ENCODE measurements at places on chromosomes 11 and 22.

- DNase-seq = no peak
Observed at GRCh38 chr11:14308114-14308896, 50.7 kb downstream of the RRAS2 start.

DNA sequence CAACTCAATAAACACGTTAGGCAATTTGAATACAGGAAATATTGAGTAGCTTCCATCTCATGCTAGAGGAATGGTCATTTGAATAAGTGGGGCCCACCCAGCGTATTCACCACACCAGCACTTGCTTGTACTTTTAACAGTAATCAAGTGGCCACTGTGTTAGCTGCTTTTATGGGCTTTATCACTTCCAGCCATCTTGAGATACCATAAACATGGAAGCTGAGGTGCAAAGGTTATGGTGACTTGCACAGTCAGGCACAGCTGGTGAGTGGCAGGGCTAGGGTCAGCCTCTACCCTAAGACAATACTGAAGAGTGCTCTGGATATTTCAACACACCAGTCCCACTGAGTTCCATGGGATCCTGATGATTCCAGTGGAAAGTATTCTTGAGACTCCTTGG, 6.7 kb downstream of the JOSD1 start:
- no peak for DNase-seq

DNA sequence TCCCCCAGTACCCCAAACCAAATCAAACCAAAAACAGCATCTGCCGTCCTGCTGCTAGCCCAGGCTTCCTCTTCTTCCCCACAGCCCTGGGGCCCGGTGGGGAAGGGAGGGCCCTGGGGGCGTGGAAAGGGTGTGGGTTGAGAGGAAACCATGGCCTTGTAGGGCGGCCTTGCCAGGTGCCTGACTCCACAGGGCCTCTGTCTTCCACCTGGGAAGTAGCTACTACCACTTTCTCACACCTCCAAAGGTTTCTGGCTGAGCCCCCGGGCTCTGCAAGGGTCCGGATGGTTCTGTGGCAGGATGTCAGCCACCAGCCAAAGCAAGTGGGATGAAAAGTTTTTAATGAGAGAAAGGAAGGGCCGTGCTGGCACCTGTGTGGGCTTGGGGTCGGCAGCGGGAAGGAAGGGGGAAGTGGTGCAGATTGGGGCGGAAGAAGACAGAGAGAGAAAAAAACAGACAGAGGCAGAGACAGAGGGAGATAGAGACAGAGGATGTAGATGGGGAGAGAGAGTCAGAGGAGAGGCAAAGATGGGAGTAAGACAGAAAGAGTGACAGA, 10.5 kb downstream of the TPST2 start:
- no peak for DNase-seq

DNA sequence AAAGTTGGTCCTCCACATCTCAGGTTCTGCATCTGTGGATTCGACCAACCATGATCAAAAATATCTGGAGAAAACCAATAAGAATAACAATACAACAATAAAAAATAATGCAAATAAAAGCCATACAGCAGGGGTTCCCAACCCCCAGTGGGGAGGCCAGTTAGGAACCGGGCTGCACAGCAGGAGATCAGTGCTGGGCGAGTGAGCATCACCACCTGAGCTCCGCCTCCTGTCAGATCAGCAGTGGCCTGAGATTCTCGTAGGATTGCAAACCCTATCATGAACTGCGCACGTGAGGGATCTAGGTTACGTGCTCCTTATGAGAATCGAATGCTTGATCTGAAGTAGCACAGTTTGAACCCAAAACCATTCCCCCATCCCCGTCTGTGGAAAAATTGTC, 25.4 kb upstream of the MYO18B start:
- DNase-seq = no peak

DNA sequence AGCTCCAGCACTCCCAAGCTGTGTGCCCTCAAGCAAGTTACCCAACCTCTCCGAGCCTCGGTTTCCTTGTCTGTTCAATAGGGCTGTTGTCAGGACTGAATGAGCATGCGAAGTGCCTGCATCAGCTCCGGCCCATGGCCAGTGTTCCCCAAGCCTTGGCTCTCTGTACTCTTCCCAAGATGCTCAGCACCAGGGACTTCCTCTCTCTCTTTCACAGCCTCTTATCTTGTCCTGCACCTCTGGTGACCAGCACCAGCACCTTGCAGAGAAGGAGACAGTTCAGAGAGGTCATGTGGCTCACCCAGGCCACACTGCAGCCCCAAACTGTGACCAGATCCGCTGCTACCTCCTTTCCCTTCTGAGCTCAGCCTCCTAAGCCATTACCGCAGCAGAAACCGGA, 120.3 kb upstream of the ANO1 start:
- DNase-seq = no peak

DNA sequence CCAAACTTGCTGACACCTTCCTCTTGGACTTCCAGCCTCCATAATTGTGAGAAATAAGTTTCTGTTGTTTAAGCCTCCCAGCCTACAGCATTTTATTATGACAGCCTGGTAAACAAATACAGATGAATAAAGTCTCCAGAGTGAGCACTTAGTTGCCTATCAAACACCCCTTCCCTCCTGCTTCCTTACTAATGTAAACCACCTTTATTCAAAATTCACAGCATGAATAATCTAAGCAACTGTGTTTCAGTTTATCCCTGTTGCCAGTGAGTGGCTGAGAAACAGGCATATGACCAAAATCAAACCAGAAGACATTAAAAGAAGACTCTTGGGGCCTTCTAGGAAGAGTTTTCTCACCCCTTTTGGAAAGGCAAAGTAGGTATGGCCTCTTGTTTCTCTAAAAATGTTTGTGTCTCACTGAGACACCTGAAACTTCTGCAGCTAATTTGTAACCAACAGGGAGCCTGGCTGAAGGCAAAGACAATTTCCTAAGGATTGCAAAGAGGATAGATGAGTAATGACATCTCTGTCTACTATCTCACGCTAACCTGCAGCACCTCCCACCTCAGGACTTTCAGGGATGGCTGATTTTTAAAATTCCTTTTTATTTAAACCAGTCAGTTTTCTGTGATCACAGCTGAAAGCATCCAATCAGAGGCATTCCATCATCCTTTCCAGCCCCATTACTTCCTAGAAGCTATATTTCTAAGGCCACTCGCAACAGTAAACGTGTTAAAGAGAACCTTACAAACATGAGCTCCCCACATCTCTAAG, 61.4 kb upstream of the LRRC55 start:
- no peak for DNase-seq

DNA sequence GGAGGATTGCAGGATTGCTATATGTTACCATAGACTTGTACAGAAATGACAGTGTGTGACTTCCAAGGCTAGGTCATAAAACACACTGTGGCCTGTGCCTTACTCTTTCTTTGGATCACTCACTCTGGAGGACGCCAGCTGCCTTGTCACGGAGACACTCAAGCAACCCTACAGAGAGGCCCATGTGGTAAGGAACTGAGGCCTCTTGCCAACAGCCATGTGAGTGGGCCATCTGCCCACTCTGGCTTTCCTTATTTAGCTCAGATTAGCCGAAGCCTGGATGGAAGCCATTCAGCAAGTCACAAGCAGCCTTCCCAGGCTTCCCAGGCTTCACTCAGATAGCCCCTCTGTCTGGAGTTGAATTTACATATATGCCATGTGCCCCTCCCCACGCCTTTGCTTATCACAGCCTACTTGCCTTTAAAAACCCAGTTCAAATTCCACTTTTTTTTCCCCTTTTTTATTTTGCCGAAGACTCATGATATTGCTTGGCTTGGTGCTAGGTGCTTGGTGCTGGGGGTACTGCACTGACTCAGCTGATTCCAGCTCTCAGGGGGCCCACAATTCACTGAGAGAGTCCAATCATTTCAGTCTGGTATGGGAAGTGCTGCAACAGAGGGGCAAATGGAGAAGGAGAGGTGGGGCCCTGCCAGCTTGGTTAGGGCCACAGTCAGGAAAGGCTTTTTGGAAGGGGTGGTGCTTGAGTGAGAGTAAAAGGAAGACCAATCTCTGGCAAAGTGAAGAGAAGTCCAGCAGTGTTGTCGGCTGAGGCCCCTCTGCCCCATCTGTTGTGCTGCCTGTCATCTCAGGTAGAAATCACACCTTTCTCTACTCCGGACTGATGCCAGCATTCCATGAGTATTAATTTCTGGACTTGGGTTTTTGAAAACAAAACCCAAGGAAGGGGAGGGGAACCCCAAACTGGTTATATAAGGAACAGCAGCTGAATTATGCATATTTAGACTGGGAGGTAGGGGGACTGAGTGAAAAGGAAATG, 14.5 kb upstream of the P4HA3 start:
- no peak for DNase-seq

GRCh38 chr11:126718276-126718675, 282.3 kb downstream of the KIRREL3 start:
- no peak for DNase-seq

- DNase-seq = no peak
Observed at GRCh38 chr11:130227373-130227772, 67.8 kb downstream of the ST14 start.

- DNase-seq = no peak
Observed at GRCh38 chr11:63609971-63610580, 4.2 kb downstream of the PLAAT3 start.

- DNase-seq = no peak
Observed at GRCh38 chr11:117449111-117449693, 121.5 kb downstream of the CEP164 start.

- DNase-seq = no peak
Observed at GRCh38 chr11:130452940-130453339, 4.5 kb downstream of the ADAMTS15 start.

- DNase-seq = no peak
Observed at GRCh38 chr11:125923012-125923579, 18.8 kb downstream of the DDX25 start.

GRCh38 chr11:15754221-15754620, 602.1 kb downstream of the SOX6 start:
- DNase-seq = no peak

DNA sequence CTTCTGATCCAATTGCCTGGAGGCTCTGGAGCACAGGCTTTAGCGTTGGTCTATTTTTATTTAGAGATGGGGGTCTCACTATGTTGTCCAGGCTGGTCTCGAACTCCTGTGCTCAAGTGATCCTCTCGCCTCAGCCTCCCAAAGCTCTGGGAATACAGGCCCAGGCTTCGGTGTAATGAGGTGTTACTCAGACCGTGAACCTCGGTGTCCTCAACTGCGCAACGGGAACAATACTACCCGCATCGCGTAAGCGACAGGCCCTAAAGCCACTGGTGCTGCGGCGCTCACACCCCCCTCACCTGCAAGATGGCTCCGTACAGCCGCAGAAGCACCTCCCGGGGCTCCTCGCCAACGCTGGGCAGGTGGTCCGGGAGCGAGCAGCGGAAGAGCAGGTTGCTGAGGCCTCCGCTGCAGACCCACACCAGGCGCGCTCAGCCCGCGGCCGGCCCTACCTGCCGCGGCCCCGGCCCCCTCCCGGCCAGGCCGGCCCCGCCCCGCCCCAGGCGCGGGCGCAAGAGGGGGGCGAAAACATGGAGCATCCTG, 628 bp downstream of the CHKB start:
- DNase-seq = no peak

- no peak for DNase-seq
Observed at GRCh38 chr22:17974087-17974486, 50.3 kb downstream of the MICAL3 start.

DNA sequence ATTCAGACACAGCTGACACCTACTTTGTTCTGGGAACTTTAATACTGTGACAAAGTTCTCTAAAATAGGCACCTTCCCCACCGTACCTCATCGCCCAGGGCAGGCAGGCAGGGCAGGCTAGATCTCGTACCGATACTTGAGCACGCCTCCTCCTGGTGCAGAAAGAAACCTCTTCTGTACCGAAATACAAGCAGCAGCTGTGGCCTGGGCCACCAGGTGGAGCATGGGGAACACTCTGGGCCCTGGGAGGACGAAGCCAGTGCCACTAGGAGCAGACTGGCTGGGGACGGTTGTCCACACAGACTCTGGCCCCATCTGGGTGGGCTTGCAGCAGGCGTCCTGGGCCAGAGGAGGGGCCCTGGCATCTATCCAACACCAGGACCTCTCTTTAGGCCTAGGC, 12.8 kb downstream of the PMM1 start:
- no peak for DNase-seq

DNA sequence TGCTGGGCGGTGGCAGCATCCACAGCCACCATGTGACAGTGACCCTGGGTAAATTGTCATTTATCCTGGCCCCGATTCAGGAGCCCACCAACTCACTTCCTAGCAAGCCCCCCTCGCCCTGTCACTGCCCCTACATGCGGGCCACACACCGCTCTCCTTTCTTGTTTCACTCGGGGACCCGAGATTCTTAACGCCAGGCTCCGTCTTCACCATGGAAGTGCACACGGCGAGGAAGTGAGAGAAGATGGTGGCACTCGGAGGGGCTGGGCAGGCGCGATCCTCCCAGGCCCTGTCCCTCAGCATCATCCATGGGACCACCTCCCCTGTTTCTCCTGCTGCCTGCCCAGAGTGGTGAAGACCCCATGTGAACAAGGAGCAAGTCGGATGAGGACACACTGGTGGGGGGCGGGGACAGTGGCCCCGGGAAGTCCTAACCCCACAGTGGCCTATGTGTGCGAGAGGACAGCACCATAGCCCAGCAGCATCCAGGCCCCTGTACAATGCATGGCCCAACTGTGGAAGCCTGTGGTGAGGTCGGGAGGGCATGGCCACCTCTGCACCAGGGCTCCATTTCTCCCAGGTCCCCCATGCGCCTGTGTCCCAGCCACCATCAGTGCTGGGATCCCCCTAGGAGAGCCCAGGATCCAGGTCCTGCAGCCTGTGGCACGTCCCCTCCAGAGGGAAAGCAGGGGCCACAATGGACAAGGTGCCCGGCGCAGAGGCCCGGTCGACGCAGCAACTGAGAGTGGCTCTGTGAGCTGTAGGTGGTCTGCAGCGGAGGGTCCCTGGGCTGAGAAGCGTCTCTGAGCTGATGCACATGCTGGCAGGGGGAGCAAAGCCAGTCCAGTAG, 262.8 kb downstream of the BRD1 start:
- no peak for DNase-seq

GRCh38 chr11:48127521-48128183, 89.0 kb upstream of the OR4B1 start:
- no peak for DNase-seq

GRCh38 chr11:76026281-76026680, 180.0 kb downstream of the WNT11 start:
- no peak for DNase-seq

- DNase-seq = peak; percentile 66
Observed at GRCh38 chr22:22810018-22810427, 77.6 kb upstream of the IGLL5 start.

DNA sequence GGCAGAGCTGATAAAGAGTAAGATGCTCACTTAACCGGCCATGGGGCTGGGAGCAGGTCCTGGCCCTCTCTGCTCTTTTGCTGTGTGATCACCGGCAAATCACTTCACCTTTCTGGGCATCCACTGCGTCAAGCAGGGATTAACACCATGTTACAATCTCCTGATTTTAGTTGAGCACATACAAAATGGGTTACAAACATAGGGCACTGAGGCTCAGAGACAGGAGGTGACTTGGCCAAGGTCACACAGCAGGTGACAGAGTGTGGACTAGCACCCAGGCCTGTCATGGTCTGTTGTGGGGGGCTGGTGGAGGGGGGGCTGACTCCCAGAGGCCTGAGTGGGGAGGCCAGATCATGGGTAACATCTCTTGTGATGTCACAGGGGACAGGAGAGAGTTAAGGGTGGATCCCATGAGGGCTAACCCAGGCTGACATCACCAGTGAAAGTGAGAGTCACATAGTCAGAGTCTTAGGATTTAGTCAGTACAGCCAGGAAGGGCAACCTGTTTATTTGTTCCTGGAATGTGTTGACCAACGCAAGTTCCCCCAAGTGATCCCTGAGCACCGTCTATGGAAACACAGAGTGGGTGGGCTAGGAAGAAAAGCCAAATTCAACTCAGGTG, 27.8 kb downstream of the GDPD5 start:
- DNase-seq = no peak

- DNase-seq = no peak
Observed at GRCh38 chr22:24485608-24486007, 9.5 kb upstream of the UPB1 start.

Data from stimulated activated CD4-positive, alpha-beta T cell treated with anti-CD3 and anti-CD28 coated beads, Interleukin-15, amount 100 ng/mL, for 1 hour (primary cell).